ENCODE measurements at places on chromosomes 12 and 14. TPM values are rescaled to one million over a fixed set of nuclear protein-coding genes. Genes with fewer than 3 reads are reported as not detected.

DNA sequence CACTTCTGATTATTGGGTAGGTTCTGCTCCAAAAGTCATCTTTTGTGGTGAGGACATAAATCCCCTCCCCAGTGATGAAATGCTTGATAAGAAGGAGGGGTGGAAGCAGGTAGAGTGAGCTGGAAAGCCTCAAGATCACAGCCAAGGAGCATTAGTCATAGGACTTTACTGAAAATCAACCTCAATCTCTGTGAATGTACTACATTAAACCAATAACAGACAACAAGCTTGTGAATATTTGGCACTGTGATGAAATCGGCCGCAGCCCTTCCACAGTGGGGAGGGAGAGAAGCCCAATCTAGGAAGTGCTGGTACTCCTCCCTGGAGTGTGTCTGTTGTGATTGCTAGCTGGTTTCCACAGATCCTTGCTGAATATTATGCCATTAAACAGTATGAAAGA, 41.2 kb upstream of the PTCSC3 start:
- no peak for DNase-seq

Gene OR4E1
- total RNA-seq = not detected

DNA sequence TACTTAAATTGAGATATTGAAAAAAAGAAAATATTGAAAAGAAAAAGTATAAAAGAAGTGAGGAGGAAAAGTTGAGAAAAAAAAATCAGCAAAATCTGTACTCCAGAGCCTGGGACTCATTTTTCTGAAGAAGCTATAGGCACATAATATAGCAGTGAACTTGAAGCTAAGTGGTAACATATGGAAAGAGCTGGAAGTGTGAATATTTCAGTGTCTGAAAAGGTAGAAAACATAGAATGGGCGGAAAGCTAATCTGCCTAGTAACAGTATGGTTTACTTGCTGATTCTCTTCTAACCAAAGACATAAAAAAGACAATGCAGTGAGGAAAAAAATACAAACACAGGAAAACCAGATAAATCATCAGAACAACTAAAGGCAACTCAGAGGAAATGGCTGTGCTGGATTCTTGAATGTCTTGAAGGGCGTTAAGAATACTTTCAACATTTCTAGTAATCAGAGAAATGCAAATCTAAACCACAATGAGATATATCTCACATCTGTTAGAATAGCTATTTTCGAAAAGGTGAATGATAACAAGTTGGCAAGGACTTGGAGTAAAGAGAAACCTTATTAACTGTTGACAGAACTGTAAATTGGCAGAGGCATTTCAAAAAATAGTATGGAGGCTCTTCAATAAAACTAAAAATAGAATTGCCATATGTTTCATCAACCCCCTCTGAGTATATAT, 784.6 kb downstream of the LRFN5 start:
- DNase-seq = no peak

Gene DAO
- not detected for total RNA-seq

GRCh38 chr14:96585672-96586013, 83.5 kb downstream of the PAPOLA start:
- no peak for DNase-seq

- DNase-seq = no peak
These were observed 285.8 kb downstream of the ADGRD1 start for GRCh38 chr12:131239384-131240094.

Gene POU6F1
- 21.5 TPM for total RNA-seq

DNA sequence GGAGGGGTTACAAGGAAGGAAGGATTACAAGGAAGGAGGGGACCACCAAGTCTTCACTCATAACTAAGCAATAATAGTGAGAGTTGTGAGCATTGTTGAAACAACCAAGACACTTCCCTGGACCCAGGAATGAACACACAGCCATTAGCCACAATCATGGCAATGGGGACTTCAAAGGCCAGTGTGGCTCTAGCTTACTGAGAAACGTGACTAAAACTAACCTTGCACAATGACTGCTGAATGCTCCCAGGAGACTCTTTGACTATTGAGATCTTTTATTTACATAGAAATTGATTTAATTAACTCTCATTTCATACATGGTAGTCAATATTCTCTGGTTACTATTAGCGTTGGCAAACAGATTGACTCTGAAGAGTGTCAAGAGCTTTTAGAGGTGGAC, 263.0 kb upstream of the SOX5 start:
- DNase-seq = no peak

Gene PIGH
- 30.2 TPM for total RNA-seq

DNA sequence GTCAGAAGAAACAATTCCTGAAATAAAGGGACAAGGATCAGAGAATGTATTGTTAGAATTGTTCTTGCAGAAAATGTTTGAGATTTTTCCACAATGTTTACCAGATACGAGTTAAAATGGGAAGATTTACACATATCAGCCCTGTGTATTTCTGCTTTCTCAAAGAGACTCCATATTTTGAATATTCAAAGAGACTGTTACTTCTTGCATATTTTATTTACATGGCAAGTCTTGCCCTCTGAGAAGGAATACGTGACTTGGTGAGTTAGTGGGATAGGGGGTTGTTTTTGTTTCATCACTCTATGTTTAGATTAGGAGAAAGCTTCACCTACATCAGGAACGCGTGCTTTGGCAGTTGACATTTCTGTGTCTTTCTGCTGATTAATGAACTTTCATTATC, 56.1 kb upstream of the ZDHHC17 start:
- DNase-seq = no peak

- DNase-seq = no peak
These were observed 36.2 kb downstream of the ETV6 start for GRCh38 chr12:11685716-11686115.

- no peak for DNase-seq
These were observed 453.7 kb downstream of the RPL10L start for GRCh38 chr14:46197856-46198255.

GRCh38 chr12:116319233-116319897, 41.9 kb upstream of the MED13L start:
- DNase-seq = no peak

- DNase-seq = peak; percentile 21
These were observed 11.9 kb downstream of the SPRYD3 start for GRCh38 chr12:53067074-53067992.

- no peak for DNase-seq
These were observed 67.4 kb downstream of the DDX51 start for GRCh38 chr12:132076711-132077110.

DNA sequence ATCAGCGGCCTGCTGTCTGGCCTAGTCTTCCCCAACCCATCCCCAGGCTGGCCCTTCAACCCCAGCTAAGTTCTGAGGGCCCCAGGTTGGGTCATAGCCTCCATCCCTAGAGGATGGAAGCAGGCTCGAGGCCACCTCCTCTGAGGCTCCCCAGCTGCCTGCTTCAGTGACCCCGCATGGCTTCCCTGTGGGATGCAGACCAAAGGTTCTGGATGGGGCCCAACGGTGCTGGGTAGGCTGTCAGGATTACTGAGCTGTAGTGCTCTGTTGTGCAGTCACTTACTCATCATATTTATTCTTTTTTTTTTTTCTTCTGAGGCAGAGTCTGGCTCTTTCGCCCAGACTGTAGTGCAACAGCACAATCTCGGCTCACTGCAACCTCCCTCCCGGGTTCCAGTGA, 92.0 kb downstream of the IRF2BPL start:
- DNase-seq = peak; percentile 77

Gene EEA1
- 41.1 TPM for total RNA-seq

DNA sequence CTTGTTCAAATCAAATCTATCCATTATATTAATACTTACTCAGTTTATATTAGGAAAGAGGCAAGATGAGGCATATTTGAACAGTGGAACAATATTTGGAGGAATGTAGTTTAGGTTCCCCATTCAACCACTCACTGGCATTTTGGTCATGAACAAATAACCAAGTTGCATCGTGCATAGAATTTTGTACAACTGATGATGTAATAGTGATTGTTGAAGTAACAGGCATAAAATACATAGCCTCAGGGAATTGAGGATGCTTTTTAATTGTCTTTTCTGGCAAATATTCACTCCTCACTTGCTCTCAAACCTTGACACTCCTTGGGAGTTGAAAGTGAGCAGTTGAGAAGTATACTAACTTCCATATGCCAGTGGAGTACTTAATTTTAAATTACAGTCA, 175.2 kb downstream of the SRGAP1 start:
- DNase-seq = no peak

DNA sequence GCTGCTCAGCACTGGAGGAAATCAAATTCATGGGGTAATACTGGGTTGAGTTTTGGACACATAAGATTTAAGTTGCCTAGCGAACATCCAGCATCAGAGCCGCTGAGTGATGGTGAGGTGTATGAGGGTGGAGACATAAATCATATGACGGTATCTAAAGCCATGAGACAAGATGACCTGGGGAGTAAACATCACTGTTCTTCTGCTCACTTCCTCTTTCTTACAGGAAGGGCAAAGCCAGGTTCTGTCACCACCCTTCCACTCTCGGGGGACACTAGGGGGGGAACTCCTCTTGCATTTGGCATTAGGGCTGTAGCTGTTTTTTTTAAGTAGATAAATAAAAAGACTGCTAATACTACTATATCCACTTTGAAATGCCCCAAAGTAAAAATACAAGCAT, 24.0 kb downstream of the PRDM4 start:
- no peak for DNase-seq

GRCh38 chr12:126290456-126290855, 1225.2 kb downstream of the AACS start:
- no peak for DNase-seq

GRCh38 chr12:63294327-63294632, 143.3 kb upstream of the AVPR1A start:
- DNase-seq = no peak

GRCh38 chr14:43539210-43539609, 967.9 kb downstream of the FSCB start:
- no peak for DNase-seq

DNA sequence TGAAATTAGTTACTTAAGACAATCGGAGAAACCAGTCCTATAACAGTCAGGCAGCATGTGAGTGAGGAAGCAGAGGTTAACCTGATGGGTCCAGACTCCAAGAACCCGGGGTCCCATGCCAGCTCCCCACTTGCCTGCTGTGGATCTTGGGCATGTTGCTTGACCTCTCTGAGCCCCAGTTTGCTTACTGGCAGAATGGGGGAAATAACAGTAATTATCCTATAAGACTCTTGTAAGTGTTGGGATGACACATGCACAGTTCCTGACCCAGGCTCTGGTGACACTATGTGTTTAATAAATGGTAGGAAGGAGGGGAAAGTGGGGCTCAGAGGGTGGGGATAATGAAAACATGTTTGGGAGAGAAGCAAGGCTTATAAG, 56.8 kb downstream of the RPH3A start:
- DNase-seq = no peak

- no peak for DNase-seq
These were observed 15.1 kb downstream of the SERPINA5 start for GRCh38 chr14:94596361-94596760.

- no peak for DNase-seq
These were observed 65.3 kb downstream of the BLTP3B start for GRCh38 chr12:100077367-100077766.

GRCh38 chr12:130948136-130948535, 5.6 kb upstream of the ADGRD1 start:
- DNase-seq = no peak

Gene SAMD15
- total RNA-seq = 2.2 TPM

- DNase-seq = peak; percentile 5
These were observed 8.5 kb upstream of the MGAT4C start for GRCh38 chr12:86264451-86265328.

GRCh38 chr12:106780010-106780631, 5.6 kb downstream of the RIC8B start:
- DNase-seq = no peak

- no peak for DNase-seq
These were observed 58.3 kb upstream of the HECTD1 start for GRCh38 chr14:31265701-31266398.

- DNase-seq = no peak
These were observed 96.7 kb downstream of the TMEM132D start for GRCh38 chr12:129807136-129807535.

- DNase-seq = peak; percentile 2
These were observed 118.6 kb upstream of the RTL1 start for GRCh38 chr14:101022121-101022520.

- no peak for DNase-seq
These were observed 27.2 kb upstream of the MDM2 start for GRCh38 chr12:68780731-68781130.

Gene C1QL4
- total RNA-seq = not detected

DNA sequence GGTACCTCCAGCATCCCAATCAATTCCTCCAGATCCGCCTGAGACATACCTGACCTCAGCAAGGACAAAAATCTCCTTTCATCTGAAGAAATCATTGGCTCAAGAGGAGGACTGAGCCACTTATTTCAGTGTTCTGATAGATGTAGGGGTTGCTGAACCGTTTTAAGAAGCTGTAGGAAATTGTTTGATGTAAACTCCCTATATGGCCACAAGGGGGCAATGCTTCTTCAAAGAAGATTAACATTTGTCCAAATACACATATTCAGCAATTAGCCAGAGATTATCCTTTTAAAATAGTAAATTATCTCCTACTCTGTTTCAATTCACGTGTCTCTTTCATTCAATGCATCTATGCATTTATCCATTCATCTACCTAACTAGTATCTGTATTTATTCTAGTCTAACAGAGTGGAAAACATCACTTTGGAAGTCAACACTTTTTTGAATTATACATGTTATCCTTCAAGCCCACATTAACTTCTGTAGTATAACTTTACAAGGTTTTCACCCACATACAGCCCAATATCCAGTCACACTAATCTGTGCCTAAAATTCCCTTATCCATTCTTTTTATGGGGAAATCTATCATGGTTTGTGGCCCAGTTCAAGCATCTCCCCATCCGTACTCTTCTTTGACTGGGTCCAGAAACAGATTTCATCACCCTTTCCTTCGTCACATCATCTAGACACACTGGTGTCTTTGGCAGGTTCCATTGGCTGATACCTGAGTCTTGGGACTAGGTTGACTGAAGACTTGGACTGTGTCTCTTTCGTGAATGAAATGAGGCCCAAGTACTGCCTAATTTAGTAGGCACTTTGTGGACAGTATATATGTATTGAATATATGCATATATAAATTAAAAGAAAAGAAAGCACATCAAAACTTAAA, 411.0 kb upstream of the OR4E1 start:
- no peak for DNase-seq

DNA sequence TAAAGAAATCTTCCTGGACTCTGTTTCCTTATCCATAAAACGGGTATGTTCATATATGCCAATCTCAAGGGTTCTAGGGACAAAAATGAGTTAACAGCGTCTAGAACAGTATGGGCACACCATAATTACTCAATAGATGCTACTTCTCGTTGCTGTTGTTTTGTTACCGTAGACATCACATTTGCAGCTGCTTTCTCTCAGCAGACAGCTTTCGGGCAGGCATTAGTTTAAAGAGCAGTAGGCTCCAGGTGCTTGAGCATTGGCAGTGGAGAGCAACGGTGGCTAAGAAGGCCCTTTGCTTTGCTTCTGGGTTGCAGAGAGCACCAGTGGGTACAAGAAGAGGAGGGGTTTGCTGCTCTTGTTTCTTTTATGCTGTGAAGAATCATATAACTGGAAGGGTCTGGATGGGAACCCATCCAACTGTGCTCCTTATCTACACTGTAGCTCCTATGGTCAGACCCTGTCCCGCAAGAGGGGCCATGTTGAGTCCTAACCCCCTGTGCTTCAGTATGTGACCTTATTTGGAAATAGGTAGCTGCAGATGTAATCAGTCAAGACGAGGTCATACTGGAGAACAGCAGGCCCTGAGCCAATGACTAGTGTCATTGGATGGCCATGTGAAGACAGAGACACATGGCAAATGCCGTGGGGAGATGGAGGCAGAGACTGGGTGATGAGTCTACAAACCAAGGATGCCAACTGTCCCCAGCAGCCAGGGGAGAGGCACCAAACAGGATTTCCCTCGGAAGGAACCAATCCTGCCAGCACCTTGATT, 120.0 kb downstream of the RBM19 start:
- DNase-seq = no peak

All from ovary (tissue), 10 donors.